ENCODE measurements at places on chromosomes 1 and 21. TPM values are rescaled to one million over a fixed set of nuclear protein-coding genes. Genes with fewer than 3 reads are reported as not detected.

Gene OLFM3
- total RNA-seq = not detected

Gene SERTAD4
- total RNA-seq = 4.8 TPM

Gene FCRL4
- total RNA-seq = not detected

DNA sequence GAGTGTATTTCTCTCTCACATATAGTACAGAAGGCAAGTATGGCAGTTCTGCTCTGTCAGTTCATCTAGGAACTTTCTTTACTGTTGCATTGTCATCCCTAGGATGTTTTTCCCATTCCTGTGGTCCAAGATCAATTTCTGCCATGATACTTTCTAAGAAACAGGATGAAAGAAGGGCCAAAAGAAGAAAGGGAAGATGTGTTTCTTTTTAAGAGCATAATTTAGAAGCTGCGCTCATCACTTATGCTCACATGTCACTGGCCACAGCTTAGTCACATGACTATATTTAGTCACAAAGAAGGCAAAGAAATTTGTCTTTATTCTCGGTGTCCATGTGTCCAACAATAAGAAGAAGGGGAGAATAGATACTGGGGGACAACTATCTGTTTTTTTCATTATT lies 7.0 kb upstream of the MAST2 start:
- no peak for DNase-seq

All from mammary epithelial cell (primary cell).